Left renal pelvis (tissue), 4 donors: ENCODE measurements at places on chromosomes 5 and 9. TPM values are rescaled to one million over a fixed set of nuclear protein-coding genes. Genes with fewer than 3 reads are reported as not detected.

The INSL6 gene
- polyA plus RNA-seq: 0.46 TPM

The KCNIP1 gene
- 9.9 TPM for polyA plus RNA-seq

The CD180 gene
- polyA plus RNA-seq: 0.82 TPM

The GPR151 gene
- polyA plus RNA-seq: not detected

The MYMK gene
- polyA plus RNA-seq: 0.22 TPM

The TLR4 gene
- 10.8 TPM for polyA plus RNA-seq

The ANKHD1 gene
- polyA plus RNA-seq: 125 TPM

The PCDHGA5 gene
- 2.8 TPM for polyA plus RNA-seq

The TAF11L5 gene
- polyA plus RNA-seq: not detected

The NUTM2F gene
- not detected for polyA plus RNA-seq

The ADAMTS2 gene
- 15.5 TPM for polyA plus RNA-seq

The CMYA5 gene
- 8.4 TPM for polyA plus RNA-seq

The ACTBL2 gene
- polyA plus RNA-seq: not detected

The PRR7 gene
- polyA plus RNA-seq: 1.1 TPM

The FAM81B gene
- 6.2 TPM for polyA plus RNA-seq

The SLC26A2 gene
- polyA plus RNA-seq: 22.9 TPM

The PRDM9 gene
- not detected for polyA plus RNA-seq

The DIPK1B gene
- 23.3 TPM for polyA plus RNA-seq

The C9orf72 gene
- polyA plus RNA-seq: 22.5 TPM

The RLN2 gene
- polyA plus RNA-seq: not detected

The SLIT3 gene
- polyA plus RNA-seq: 82.0 TPM
